ENCODE measurements at places on chromosomes 11 and 22.

DNA sequence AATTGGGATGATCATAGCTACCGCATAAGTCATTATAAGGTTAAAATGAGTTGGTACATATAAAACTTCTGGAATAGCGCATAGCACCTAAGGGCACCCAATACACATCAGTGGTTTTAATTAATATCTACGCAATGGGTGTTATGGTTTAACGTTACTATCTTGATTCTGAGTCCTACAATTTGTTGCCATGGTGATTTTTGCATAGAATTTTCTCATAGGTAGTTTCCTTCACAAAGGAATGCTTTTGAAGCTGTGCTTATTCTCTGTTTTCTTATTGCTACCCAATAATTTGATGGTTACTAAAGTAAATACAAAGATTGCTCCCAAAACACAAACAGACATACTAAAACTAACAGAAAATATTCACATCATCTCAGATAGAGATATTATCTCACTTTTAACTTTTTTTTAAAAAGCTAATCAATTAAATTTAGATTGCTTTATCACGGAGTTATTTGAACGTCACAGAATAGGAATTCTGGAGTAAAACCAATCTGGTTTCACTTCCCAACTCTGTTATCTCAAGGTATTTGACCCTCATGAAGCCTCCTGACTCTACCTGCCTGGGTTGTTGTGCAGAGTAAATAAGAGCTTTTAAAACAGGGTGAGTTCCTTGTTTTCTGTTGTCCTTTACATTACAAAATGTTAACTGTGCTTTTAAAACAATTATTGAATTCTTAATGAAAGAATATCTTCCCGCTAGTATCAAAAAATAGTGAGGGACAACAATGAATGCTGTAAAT is 635.5 kb upstream of the CCDC90B start:
- DNase-seq, result no peak

- DNase-seq, result no peak
These were observed 81.3 kb downstream of the CLPB start for GRCh38 chr11:72352859-72353551.

DNA sequence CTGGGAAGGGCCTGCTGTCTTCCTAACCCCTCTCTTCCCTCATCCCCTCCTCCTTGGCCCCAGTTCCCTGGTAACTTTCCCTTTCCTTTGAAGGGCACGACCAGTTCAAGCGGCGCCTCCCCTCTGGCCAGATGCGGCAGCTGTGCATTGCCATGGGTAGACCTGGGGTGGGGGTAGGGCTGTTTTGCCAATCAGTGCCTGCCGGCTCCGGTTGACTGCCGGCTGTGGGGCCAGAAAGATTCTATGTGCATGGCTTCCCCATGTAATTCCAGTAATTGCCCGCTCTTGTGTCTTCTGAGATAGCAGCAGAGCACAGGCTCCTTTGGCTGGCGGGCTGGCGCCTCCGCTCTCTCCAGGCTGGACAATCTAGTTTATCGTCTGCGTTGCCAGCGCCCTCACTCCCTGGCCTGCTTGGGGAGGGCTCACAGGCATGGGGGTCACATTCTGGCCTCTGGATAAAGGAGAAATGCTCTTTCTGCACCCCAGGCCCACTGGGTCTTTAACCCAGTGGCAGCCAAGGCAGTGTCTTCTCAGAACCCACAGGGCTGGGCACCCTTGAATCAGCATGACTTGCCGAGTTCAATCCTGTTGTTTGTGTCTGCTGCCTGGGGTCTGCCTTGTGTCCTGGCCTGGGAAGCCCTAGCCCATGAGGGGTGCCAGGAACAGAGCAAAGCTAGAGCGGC is 9.4 kb downstream of the SIDT2 start:
- no peak for DNase-seq

GRCh38 chr11:113287801-113288200 is 26.6 kb upstream of the TTC12 start:
- no peak for DNase-seq

- no peak for DNase-seq
These were observed 171.8 kb downstream of the SOX6 start for GRCh38 chr11:16184588-16184987.

DNA sequence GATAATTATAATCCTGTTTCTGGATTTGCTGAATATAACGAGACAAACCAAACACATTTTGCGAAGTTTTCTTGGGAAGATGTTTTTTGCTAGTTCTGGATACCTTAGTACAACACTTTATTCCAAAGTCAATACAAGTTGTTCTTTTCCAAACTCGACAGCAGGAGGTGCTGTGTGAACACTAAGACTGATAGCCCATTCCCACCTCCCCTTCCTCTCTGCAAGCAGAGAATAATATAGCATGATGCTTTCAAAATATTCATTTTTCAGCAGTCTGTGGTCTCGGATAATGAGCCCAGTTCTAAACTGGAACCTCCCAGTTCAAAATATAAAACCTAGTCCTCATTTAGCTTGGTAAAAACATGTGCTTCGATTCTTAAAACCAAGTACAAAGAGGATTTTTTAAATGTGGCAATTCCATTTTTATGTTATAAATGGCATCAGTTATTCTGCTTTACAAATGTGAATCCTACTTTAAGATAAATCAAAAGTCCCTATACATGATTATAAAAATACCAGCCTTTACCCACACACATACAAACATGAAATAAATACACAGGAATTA is 129.1 kb downstream of the DCDC1 start:
- DNase-seq, result no peak

DNA sequence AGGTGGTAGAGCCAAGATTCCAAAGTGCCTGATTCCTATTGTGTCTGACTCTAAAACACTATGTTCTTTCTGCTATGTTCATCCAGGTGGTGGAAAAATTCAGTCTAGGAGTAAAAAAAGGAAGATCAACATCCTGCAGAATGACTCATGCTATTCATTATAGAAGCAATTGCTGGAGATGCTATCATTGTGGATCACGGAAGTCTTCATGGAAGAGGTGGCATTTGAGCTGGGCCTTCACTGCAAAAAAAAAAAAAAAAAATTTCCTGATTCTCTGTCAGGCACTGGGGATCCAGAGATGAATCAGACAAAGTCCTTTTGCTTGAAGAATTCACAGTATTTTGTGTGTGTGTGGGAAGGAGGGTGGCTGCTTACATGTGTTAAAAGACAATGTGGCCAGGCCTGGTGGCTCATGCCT is 1.4 kb upstream of the UVRAG start:
- DNase-seq, result no peak

GRCh38 chr11:113885897-113886296 is 10.5 kb upstream of the USP28 start:
- no peak for DNase-seq

- no peak for DNase-seq
These were observed 5.1 kb downstream of the CABIN1 start for GRCh38 chr22:24016156-24016555.

GRCh38 chr11:128548649-128549255 is 38.6 kb downstream of the ETS1 start:
- DNase-seq, result no peak

GRCh38 chr11:44727373-44728287 is 868 bp downstream of the TSPAN18 start:
- peak; percentile 54 for DNase-seq

- no peak for DNase-seq
These were observed 12.2 kb downstream of the PARVG start for GRCh38 chr22:44192816-44193534.

- no peak for DNase-seq
These were observed 345.8 kb downstream of the CNTN5 start for GRCh38 chr11:99366546-99366945.

- DNase-seq, result no peak
These were observed 68.2 kb downstream of the MSANTD4 start for GRCh38 chr11:105953886-105954285.

GRCh38 chr22:17672417-17672991 is 33.9 kb downstream of the BCL2L13 start:
- DNase-seq, result no peak

DNA sequence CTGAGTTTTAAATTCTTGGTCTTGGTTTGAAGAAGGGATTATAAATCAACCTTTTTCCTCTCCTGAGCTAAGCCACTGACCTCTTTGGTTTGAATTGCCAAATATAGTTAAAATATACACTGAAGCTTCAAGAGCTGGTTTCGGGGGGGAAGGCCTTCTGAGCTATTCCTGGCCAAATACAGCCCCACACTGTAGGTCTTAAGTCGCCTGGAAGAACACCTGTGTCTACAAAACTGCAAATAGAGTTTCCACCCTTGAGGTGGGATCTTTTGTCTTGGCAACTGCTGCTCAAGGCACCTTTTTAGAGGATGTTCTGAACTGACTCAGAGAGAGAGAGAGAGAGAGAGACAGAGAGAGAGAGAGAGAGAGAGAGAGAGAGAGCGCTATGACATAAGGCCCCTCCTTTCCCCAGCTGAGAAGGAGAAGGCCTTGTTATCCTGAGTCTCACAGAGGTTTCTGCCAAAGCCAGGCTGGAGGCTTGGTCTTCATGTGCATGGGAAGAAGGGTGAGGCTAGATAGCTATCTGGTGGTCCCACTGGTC is 5.5 kb downstream of the ADM start:
- DNase-seq, result no peak
